Suppressor macrophage treated with lipopolysaccharide for 4 hours (primary cell): ENCODE measurements at places on chromosomes 16 and 17.

GRCh38 chr17:5418858-5419355 is 555 bp downstream of the NUP88 start:
- DNase-seq, result peak; percentile 56

- DNase-seq, result no peak
Measured at GRCh38 chr16:31861455-31861854, 12.2 kb upstream of the ZNF267 start.

GRCh38 chr17:58920773-58921172 is 165.1 kb downstream of the PPM1E start:
- DNase-seq, result no peak

DNA sequence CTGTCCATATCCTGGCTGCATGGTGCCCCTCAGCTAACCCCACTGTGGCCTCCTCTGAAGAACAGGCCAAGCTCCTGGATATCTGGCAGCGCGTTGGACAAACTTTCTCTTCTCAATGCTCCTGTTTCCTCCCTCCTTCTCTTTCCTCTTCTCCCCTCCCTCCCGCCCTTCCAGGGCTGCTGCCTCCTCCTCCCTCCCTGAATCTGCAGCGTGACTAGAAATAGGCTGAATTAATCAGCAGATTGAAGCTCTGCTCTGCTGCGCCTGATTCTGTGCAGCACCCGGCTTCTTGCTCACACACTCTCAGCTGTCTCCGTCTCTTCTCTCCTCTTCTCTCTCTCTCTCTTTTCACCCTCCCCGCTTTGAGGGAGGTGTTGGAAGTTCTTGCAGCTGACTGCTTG is 19.8 kb downstream of the TMEM94 start:
- no peak for DNase-seq

DNA sequence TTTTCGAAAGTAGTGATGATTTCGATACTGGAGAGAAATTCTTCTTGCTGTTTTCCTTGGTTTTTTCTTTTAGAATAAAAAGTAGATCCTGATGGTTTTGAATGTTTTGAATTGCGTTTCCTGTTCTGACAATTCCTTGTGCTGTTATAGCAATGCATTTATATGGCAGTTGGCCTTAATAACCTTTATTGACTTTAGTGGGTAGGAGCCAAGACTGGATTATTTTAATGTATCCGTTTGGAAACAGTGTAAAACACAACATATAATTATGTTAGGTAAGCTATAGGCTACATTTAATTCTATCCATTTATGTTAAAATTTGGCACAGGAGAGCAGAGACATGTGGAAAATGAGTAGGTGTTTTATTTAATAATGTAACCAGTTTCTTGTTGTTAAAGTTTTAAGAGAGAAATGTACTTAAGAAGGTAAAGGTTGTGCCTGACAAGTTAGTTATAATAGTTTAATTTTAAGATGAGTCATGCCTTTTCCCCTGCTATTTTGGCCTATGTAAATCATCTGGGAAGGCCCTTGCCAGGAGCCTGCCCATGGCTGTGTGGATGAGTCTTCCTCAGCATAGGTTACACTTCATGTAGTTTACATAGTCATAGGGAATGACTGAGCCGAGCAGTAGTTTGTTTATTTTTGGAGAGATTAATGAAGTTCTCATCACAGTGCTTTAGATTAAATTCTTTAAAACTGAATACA is 189.9 kb downstream of the FTO start:
- no peak for DNase-seq

GRCh38 chr17:39641883-39642282 is 4.9 kb downstream of the STARD3 start:
- peak; percentile 73 for DNase-seq

- DNase-seq, result peak; percentile 88
Measured at GRCh38 chr16:57764341-57765159, 29.0 kb downstream of the KATNB1 start.

DNA sequence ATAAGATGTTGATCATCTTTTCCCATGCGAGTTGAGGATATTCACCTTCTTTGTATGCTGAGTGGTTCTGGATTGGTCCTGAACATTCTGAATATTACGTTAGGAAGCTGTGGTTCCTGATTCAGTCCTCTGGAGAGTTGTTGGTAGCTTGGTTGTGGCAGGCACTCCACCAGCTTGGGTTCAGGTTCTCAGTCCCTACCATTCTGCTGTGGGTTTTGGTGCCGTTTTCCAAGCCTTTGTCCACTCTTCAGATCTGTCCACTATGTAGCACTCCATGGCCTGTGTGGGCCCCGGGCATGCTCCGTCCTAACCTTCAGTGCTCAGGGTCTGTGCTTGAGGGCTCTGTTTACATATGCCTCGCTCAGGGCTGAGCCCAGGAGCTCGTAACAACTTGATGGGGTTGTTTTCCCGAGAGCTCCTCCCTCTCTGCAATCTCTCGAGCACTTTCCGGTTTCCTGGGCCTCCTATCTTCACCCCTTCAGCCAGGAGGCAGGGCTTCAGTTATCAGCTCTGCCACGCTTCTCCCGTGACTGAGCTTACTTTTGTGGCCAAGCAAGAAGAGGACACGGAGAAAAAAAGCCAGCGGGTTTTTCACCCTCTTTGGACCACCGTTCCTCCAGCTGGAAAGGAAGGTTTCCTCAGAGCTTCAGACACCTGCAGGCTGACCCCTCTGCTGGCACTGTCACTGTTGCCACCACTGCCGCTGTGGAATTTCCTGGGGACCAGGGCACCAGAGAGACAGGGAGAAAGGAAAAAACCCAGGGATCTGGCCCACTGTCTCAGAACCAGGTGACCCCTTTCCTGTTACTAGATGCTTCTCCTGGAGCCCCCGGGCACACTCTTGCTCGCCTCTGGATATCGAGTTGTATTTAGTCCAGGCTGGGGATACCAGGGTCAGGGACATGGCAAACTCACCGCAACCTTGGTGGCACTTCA is 19.6 kb downstream of the KIAA0513 start:
- no peak for DNase-seq

GRCh38 chr17:8913091-8913490 is 45.6 kb upstream of the PIK3R6 start:
- no peak for DNase-seq

DNA sequence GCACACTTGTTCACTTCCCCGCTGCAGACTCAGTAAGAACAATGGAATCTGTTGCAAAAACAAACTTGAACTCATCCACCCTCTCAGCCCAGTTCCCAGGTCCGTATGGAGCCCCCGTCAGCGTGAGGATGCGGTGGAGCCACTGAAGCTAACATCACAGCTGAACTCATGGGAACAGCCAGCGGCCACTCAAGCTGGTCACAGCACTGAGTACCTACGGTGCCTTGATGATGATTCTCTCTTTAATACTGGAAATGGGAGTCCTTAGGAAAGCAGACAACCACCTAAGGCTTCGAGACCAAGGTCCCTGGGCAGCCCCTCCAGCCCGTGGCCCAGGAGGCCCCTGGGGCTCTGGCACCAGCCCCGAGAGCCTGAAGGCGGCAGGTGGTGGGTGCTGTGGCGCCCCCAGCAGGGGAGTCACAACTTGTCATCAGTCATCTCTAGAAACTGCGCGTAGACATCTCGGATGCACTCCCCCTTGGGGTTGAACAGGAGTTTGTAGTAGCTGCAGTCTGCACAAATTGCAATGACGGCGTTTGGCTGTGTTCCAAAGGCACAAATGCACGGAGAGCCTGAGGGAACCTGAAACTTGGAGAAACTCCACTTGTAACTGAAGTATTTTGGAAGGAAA is 31.0 kb upstream of the RHOT1 start:
- peak; percentile 31 for DNase-seq

DNA sequence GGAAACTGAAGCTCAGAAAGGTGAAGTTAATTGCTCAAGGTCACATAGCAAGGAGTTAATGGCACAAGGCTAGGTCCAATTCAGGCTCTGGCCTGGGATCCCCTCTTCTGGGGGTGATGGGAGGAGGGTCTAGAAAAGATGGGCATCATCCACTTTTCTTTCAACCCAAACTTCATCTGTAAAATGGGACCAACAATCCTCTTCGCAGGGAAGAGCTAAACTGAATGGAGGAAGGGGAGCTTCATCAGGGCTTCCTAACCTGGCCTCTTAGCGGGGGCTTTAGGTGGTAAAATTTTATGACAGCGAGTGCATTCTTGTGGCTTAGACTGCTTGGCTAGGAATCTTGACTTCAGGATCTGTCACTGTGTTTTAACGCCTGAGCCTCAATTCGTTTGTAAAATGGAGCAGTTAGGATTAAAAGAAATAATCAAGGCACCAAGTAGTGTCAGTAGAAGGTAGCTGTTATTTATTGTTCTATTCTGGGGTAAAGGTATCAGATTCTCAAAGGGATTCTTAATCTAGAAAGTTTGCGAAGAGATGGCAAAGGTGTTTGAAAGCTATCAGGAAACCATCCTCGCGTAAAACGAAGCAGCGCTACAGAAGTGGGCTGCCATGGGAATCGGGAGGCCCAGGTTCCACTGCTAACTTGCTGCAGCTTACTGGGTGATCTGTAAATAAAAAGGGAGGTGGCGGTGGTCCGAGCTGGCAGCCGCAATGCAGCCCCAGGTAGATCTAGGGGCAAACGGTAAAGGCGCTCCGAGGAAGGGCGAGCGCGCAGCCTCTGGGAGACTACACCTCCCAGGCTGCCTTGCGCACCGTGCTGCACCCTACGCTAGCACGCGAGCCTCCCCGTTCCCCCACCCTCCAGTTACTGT is 1.5 kb upstream of the SRCAP start:
- DNase-seq, result no peak

DNA sequence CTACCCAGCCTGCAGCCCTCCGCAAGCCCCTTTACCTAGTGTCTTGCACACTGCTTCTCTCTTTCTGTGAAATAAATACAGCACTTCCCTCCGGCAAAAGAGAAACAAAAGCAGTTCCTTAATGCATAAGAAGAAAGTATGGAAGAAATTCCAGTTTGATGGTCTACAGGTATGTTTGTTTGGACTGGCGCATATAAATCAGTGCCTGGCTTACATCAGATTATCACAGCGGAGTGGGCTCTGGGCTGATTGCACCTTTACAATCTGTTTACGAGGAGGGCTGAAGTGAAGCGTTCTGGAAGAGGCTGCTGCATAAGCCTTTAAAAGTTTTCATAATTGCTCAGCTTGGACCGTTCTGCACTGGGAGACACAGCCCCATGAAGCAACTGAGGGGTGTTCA is 153.5 kb upstream of the FOXF1 start:
- DNase-seq, result no peak

GRCh38 chr17:41223821-41224220 is 2.6 kb upstream of the KRTAP9-2 start:
- no peak for DNase-seq

DNA sequence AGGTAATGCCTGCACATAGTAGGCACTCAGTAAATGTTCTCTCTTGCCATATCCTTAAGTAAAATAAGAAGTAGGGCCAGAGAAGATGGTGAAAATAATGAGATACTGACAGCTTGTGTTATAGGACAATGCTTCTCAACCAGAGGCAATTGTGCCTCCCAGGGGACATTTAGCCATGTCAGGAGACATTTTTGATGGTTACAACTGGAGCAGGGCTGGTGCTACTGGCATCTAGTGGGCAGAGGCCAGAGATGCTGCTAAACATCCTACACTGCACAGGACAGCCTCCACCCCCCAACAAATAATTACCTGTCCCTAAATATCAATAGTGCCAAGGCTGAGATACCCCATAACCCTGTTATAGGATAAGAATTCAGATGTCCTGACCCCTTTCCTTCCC is 1.7 kb downstream of the RAD51D start:
- DNase-seq, result peak; percentile 28

GRCh38 chr17:6948562-6948961 is 47.3 kb upstream of the ALOX12 start:
- peak; percentile 66 for DNase-seq

DNA sequence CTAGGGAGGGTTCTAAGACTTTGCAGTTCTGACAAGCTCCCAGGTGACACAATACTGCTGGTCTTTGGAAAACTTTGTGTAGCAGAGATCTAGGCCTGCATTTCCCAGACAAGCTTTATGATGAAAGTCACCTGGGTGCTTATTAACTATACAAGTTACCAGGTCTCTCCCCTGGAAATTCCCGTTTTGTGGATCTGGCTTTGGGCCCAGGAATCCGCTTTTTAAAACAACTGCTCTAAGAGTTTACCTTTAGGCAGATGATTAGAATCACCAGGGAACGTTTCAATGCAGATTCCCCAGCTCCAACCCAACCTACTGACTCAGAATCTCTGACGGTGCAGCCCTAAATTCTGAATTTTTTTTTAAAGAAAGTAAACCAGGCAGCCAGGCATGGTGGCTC is 36.3 kb downstream of the MYH3 start:
- DNase-seq, result no peak

DNA sequence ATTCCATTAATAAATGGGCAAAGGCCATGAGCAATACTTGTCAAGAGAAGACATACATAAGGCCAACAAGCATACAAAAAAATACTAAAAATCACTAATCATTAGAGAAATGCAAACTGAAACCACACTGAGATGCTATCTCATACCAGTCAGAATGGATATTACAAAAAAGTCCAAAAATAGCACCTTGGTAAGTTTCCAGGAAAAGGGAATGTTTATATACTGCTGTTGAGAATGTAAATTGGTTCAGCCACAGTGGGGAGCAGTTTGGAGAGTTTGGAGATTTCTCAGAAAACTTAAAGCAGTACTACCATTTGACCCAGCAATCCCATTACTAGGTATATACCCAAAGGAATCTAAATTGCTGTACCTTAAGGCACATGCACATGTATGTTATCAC is 467.7 kb downstream of the CDH11 start:
- DNase-seq, result no peak

- DNase-seq, result no peak
Measured at GRCh38 chr17:8632061-8632460, 1.5 kb upstream of the MYH10 start.

- no peak for DNase-seq
Measured at GRCh38 chr16:83136419-83136818, 509.6 kb downstream of the CDH13 start.

DNA sequence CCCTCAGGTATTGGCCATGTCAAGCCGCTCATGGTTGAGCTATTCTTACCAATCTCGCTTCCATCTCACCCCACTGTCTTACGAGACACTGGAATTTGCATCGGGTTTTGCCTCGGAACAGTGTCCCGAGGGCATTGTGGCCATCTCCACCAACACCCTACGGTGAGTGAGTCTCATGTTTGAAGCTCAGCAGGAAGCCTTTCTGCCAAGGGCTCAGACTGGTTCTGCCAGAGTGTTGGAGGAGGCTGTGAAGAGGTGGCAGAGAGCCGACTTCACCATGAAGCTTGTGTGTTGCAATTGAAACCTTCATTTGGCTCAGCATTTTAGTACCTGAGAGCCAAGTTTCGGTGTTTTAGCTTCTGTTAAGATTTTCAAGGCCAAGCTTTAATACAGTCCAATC is 38.0 kb downstream of the SF3B3 start:
- no peak for DNase-seq

GRCh38 chr16:11585460-11586377 is 1.0 kb downstream of the LITAF start:
- DNase-seq, result peak; percentile 72

- DNase-seq, result no peak
Measured at GRCh38 chr16:1427473-1428461, 3.1 kb upstream of the PERCC1 start.

- no peak for DNase-seq
Measured at GRCh38 chr17:63181856-63182255, 215.8 kb downstream of the TANC2 start.

DNA sequence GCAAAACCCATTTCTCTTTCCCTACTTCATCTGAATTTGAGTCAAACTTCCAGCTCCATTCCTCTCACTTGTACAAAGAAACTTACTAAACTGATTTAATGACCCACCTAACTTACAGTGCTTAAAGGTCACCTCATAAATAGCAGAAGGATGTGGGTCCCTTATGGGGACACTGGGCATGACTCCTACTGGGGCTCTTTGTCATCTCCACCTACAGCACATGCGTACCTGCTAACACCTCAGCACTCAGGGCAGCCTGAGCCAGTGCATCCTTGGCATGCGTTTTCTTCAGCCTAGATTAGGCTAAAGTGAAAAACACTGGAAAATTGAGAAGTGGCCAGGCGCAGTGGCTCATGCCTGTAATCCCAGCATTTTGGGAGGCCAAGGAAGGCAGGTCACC is 63.2 kb downstream of the HELZ start:
- DNase-seq, result no peak
